NCI-H1436 treated with DMSO at 0.1 percent for 48 hours (cell line): ENCODE measurements at places on chromosomes 4 and X.

DNA sequence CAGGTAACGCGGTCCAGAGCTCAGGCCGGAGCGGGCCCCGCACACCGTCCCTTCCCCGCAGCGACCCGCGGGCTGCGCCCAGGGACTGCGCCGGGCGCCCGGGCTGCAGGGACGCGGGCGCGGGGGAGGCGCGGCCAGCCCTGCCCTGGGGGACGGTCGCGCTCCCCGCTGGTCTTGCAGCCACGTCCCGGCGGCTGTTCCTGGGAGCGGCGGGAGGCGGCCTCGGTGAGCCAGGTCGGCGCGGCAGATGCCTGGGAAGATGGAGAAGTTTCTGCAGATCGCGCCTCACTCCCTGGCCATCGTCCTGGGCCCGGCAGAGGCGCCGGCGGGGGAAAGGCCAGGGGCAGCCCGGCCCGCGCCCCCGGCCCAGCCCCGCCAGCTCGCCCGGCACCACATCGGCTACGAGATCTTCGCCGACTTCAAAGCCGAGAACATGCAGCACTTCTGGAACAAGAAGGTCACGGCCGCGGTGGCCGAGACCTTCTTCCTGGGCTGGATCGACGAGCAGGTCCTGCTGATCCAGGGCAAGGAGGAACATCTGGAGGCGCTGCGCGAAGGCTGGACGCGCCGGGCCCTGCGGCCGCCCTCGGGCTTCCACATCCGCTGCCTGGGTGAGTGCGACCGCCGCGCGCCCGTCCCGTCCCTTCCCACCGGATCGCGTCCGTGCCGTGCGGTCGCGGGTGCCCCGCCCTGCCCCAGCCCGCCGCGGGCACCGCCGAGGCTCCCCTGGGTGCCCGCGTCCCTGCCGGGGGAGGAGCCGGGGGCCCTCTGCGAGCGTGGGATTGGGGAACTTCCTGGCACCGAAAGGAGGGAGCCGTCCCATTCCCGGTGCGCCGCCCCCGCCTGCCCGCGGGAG, 107.4 kb upstream of the STOX2 start:
- DNase-seq = no peak

DNA sequence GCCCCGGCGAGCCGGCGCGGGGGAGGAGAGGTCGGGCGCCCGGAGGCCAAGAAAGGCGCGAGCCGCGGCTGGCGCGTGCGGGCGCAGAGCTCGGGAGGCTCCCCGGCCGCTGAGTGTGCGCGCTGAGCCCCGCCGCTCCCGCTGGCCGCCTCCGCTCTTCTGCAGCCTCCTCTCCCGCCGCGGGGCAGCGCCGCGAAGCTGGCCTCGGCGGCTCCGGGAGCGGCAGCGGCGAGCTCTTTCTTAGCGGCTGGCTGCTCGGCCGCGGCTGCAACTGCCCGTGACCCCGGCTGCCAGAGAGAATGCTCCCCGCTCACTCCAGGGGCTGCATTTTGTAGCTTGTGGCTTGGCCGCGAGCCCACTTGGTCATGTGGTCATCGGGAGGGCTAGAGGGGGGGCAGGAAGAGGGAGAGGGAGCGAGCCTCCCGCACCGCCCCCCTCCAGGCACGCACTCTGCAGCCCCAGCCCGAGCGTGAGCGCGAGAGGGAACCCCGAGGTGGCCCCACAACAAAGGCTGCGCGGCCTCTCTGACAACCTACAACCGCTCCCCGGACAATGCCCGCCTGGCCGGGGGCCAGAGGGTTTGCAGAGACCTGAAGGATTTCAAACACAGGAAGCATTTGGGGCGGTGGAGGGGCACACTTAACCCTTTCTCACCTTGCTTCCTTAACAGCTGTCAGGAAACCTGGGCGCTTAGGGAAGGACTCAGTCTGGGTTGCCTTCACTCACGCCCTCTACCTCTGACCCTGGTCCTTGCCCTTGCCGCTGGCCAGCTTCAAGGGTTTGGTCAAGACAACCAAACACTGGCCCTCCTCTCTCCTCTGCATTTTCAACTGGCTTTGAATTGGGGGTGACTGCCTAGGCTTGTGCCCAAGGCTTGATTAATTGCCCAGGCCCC, at the start of gene APLN:
TSS of gene APLN (minus strand) at position 305 of the 895 bp plus-strand sequence. CDS start 326 bp downstream, outside the sequence.
- no peak for DNase-seq

DNA sequence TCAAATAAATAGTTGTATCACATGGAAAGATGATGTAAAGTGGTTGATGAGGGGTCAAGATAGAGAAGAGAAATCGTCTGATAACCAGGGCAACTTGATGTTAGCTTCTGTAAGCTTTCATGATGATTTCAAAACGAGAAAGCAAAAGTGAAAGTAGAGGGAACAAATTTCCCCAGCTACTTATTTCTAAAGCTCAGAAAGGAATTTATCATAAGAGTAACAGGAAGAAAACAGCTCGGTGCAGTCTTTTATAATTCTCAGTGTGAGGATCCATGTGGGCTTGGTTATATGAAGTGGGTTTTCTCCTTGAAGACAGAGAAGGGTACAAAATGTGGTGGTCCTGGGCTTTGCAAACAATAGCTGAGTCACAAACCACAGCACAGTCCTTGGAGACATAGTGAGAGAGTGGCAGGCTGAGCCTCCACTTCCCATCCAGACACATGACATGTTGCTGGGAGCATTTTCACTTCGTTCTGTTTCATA, 32.1 kb upstream of the GLRA2 start:
- no peak for DNase-seq

DNA sequence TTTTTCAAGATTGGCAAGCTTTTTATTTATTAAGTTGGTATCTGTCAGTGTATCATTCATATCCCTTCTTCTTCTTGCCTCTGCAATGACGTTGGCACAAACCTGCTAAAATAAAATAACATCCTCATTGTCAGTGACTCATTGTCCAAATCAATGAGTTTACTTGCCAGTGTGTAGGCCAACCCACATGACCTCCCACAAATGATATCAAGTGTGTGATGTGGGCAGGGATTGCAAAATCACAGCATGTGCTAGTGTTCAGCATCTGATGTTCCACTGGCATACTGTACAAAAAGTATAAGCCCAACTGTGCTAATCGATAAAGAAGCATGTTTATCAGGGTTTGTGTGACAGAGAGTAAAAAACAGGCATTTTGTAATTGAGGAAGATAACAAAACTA, 25.5 kb downstream of the GPAT3 start:
- no peak for DNase-seq
